ENCODE measurements at places on chromosomes 7 and 10.
A peak's percentile ranks its signal among the peaks of the same experiment; 100 is the strongest.

DNA sequence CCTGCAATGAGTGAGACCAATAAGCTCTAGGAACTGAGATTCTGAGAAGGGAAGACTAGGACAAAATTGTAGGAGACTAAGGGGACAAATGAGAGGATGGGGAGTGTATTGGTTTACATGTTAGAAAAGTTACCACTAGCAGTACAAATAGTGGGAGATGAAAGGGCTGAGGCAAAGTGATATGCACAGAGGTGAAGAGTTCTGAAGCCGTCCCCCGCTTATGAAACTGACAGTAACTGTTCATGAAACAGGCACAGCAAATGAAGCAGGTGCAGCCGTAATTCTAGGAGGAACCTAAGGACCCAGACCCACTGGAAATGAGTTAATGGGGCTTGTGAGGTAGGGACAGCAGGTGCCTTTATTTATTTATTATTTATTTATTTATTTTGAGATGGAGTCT is 211.3 kb downstream of the PRKG1 start:
- no peak for DNase-seq

DNA sequence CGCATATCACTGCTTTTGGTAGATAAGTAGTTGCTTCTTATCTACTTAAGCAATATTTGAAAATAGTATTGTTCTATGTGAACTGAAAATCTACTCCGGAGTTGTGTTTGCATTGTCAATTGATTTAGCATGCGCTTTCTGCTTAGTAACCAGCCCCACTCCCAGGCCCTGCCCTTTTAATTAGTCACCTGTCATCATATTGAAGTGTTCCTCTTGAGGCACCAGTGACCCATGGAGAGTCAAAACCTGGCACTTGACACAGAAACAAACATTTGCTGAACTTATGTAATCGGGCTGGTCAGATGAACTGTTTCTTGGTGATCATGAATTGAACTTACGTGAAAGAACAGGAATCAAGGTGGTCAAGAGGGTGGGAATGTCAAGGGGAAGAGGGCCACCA is 27.8 kb upstream of the CDHR3 start:
- no peak for DNase-seq

- no peak for DNase-seq
Observed at GRCh38 chr10:34753014-34753757, 61.9 kb downstream of the PARD3 start.

DNA sequence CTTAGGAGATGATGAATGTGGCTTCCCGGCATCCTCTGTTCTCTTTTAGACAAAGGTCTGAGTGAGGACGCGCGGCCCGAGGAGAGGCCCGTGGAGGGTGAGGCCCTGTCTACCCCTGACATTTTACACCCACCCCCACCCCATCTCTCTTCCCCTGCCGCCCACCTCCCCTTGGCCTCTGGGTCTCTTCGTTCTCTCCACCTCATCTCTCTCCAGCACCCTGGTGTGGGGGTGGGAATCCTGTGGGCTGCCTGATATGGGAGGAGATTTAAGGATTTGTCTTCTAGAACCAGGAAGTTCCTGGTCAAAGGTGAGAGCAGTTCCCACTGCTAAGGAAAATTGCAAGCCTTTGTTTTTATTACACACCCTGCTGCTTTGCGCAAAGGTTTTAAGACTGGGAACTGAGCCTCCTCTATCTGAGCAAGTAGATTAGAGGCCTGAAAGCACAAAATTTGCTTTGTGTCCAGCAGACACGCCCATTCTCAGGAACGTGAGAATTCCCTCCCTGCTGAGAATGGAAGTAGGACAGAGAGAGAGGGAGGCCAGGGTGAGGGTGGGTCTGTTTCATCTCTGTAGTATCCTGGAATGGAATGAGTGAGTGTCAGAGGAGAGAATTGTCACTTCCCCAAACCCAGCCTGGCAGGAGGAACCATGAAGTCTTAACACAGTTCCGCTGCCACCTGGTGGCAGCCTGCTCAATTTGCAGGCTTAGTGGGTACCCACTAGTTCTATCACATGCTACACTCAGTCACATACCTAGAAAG is 91.2 kb downstream of the GTF2IRD1 start:
- DNase-seq, result peak; percentile 68

DNA sequence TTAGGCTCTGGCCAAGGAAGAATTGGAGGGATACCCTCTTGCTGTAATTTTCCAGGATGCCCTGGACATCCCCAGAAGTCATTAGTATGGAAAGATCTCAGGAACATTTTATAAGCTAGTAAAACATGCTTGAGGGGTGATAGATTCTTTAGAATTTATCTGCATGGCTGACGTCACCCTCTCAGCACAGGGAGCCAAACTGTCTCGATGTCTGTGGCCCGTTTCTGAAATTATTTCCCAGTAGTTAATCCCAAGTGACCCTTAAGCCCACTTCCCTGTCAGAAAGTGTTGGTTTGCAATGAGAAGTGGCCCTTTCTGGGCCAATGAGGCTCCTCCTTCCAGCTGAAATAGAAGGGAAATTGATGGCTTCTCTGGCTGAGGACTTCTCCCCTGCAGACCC is 184.5 kb upstream of the BMPER start:
- DNase-seq, result no peak

GRCh38 chr7:107286751-107287621 is 118.2 kb downstream of the HBP1 start:
- no peak for DNase-seq

DNA sequence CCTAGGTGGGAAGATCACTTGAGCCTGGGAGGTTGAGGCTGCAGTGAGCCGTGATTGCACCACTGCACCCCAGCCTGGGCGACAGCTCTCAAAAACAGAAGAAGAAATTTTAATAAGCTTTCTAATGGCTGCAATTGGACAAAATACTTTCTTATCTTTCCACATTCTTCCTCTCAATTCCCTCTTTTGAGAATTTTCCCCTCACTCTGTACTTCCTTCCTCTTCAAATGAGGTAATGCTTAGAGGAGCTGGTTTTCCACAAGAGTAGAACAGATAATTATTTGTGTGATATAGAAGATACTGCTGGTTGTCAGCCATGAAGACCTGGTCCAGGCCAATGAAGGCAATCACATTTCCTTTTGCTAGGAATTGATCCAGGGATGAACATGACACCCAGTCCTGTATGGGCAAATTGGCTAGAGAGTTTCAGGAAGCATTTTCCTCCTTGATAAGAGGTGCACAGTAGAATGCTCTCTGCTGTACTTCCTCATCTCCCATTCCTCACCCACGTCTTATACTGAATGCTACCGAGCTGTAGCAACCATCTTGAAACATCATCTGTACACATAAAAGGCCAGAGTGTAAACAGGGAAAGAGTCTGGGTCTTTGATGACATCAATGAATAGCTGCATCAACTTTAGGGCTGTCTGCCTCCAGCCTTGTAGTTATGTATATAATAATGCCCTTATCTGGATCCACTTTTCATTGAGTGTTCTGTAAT is 103.9 kb downstream of the CDK6 start:
- no peak for DNase-seq

DNA sequence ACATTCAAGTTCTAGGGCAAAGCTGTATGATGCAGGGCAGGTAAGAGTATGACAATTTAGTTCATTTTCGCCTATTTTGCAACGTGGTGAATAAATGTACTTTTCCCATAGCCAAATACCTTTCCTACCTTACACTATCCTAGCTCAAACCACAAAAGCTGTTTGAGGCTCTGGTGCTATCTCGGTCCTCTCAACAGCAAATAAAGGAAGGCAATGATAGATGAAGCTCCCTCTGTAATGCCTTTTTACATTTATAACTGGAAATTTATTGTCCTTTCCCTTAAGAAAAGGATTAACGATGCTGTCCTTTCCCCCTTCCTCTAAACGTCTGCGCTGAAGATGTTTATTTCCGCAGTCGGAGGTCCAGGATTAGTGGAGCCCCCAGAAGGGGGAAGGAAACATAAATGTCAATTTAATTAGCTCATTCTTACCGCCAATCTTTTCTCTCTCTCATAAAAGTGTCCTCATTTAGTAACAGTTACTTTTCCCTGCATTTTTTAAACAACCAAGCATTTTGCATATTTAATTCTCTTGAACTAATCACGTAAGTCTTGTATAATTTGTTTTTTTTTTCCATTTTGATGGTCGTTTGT is 114.6 kb downstream of the PIP4K2A start:
- no peak for DNase-seq

- no peak for DNase-seq
Observed at GRCh38 chr10:124983321-124983720, 41.4 kb downstream of the ZRANB1 start.

DNA sequence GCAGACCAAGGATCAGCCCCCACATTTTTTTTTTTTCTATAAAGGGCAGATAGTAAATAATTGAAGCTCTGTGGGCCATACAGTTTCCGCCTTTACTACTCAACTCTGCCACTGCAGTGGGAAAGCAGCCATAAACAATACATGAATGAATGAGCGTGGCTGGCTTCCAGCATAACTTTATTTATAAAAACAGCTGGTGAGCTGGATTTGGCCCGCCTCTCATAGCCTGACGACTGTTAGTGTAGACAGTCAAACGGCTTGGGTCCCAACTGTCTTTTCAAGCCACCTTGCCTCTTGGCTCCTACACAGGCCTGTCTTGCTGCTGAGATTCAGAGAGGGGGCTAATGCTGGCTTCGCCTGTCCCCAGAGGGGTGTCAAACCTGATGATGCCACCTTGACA is 169.8 kb upstream of the GPR26 start:
- no peak for DNase-seq
